ENCODE measurements at places on chromosomes 12 and 14. TPM values are rescaled to one million over a fixed set of nuclear protein-coding genes. Genes with fewer than 3 reads are reported as not detected.

GRCh38 chr14:70838076-70838475 lies 28.8 kb upstream of the MAP3K9 start:
- DNase-seq = peak; percentile 53

DNA sequence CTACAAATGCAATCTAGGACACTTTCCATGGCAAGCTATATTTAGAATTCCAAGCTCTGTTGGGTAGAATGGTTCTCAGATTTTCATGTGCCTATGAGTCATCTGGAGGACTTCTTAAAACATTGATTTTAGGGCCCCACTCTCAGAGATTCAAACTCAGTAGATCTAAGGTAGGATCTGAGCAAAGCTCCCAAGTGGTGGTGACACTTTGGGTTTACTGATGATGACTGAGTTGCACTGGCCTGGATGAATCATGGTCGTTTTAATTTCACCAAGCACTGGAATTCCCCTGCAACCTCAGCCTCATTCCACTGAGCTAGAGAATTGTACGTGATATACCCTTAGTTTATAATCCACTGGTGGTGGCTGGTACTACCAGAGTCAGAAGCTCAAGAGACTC lies 86.5 kb downstream of the PPM1H start:
- DNase-seq = no peak

DNA sequence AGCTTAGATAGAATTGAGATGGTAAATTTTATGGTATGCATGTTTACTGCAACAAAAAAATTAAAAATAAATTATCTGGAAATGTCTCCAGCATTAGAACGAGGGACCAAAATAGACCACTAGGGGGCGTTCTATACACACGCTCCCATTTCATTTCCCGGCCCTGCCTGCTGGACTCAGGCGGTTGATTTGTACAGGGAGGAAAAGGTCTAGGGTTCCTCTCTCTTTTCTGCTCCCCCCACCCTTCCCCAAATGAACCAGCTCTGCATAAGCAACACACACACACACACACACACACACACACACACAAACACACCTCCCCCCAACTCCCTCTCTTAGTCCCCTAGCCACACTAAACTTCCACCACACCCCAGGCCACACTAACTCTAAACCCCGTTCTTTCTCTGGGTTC lies 7.8 kb upstream of the DTX1 start:
- DNase-seq = peak; percentile 76

GRCh38 chr12:108101605-108102175 lies 27.4 kb upstream of the WSCD2 start:
- DNase-seq = no peak

DNA sequence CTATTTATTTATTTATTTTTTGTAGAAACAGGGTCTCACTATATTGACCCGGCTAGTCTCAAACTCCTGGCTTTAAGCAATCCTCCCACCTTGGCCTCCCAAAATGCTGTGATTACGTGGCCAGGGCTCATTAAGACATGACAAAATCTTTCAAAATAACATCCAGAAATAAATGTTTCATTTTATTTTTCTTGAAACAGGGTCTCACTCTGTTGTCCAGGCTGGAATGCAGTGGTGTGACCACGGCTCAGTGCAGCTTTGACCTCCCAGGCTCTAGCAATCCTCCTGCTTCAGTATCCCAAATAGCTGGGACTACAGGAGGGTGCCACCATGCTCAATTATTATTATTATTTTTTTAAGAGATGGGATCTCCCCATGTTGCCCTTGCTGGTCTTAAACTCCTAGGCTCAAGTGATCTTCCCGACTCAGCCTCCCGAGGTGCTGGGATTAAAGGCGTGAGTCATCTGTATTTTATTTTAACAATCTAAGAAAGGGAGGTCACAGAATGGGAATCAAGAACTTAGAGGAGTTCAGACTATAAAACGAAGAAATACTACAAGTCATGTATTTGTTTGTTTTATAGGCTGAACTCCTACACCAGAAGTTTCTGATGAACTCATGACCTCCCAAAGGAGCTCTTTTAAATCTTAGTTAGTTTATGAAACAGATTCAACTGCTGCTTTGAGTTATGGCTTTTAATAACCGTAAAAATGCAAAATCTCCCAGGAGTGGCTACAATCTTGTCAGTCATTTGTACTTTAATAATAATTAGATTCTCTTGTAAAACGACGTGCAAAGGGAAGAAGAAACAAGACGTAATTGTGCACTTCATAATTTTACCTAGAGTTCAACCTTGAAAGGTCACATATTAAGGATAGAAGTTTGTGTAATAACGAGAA lies 2.1 kb upstream of the TMEM263 start:
- no peak for DNase-seq

GRCh38 chr12:18368594-18368993 lies 107.3 kb downstream of the PIK3C2G start:
- DNase-seq = no peak

- no peak for DNase-seq
Measured at GRCh38 chr14:37150414-37150813, 22.0 kb downstream of the SLC25A21 start.

- no peak for DNase-seq
Measured at GRCh38 chr14:30445011-30445793, 113.8 kb upstream of the G2E3 start.

GRCh38 chr14:90991690-90992443 lies 68.6 kb downstream of the RPS6KA5 start:
- no peak for DNase-seq

GRCh38 chr12:28456934-28457710 lies 266.9 kb downstream of the CCDC91 start:
- no peak for DNase-seq

DNA sequence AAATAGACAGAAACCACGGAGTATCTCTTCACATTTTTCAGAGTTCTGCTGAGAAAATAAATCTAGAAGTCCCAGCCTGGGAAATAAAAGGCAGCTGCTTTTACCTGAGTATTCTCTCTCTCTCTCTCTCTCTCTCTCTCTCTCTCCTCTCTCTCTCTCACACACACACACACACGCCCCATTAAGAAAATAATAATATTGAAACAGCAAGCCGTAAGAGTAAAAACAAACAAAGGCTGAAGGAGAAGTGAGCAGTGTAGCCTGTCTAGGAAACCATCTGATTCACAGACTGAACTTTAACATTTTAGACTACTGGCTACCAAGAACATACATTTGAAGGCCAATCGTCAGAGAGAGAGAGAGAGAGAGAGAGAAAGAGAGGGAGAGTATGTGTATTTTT lies 8.4 kb downstream of the PTHLH start:
- DNase-seq = no peak

GRCh38 chr14:39603942-39604341 lies 171.7 kb upstream of the FBXO33 start:
- no peak for DNase-seq

DNA sequence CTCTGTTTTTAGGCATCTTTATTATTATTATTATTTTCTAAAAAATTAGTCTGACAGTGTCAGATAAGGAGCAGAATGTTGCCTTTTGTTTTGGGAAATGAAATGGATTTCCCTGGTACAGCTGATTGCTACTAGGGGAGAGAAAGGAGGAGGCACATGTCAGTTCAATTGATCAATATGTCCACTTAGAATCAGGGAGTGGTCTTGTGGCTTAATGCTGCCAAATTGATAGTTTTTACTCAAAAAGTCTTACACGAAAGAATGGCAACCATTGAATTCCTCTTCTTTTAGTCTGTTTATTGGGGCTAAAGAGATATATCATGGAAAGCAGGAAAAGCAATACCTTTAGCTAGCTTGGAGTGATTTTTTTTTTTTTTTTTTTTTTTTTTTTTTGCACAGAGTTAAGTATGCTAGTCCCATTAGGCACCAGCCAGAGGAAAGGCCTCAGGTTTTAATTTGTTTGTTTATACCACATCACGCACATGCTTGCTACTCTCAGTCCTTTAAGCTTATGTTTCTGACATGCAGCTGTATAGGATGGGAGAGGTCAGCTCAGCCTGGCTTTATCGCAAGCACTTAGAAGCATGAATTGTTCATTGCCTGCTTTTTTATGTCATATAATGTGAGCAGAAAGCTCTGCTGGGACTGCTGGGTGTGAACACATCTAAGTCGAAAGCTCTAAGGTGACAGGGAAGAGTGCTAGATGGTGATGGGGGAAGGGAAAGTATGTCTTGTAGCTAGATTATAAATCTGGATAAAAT lies 1.4 kb downstream of the AKAP6 start:
- no peak for DNase-seq

DNA sequence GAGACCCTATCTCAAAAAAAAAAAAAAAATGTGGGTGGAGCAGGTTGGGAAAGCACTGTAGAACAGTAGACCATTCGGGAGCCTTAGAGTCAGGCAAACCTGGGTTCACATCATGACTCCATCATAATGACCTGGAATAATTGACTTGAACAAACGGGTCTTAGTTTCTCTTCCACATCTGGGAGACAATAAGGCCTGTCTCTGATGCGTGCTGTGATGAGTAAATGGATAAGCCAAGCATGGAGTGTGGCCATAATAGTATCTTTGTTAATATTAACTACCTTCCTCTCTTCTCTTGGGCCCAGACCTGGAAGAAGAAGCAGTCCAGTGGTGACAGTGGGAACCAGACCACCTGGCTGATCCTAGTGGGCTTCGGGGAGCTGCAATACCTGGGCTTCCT lies 54.5 kb downstream of the KANSL2 start:
- no peak for DNase-seq

DNA sequence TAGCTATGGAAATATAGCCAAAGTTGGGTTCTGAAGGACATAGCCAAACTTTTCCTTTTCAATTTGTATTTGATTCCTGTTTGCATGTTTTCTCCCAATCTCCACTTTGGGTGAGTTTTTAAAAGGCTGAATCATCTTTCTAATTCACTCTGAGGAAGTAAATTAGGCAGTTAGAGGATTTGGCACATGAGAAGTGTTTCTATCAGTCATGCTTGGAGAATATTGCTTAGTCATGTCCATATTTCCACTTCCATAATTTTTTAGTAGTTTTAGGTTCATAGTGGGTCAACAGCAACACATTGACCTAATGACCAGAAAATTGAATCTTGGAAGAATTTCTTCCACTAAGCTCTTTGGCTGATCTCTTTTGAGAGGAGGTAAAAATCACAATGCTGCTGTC lies 21.8 kb downstream of the IRAK3 start:
- no peak for DNase-seq

DNA sequence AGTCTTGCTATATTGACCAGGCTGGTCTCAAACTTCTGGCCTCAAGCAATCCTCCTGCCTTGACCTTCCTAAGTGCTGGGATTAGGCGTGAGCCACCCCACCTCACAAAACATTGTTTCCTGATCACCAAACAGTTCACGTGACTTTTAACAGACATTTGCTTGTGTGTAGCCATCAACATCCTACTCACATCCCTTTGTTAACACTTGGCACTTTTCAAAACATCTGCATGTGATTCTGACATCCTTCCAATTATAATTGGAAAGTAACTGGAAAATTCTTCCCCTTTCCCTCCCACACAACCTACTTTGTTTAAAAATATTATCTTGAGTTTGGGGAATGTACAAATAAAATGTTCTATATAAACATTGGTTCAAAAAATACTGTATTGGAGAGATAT lies 317.9 kb downstream of the PCNX1 start:
- DNase-seq = no peak

- no peak for DNase-seq
Measured at GRCh38 chr12:90098132-90098779, 389.6 kb upstream of the ATP2B1 start.

DNA sequence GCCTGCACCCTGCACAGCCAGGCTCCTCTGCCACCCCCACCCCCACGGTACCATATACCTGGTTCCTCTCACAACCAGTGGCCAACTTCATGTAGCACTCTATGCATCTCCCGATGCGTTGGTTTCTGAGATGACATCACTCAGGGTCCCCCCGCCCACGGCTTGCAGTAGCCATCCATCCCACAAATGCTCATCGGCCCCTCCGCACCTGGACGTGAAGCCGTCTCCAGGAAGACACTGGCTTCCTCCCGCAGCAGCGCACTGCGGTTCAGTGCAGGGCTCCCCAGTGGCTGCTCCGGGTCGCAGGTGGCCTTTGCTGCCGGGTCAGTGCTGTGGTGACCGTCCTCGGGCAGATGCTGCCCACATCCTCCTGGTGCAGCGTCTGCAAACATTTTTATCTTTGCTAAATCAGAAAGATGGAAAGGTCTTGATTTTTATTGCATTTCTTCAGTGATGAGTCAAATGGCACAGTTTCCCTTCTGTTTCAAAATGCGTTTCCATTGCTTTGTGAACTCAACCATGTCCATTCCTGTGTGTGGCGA lies 27.5 kb upstream of the MMP17 start:
- no peak for DNase-seq

DNA sequence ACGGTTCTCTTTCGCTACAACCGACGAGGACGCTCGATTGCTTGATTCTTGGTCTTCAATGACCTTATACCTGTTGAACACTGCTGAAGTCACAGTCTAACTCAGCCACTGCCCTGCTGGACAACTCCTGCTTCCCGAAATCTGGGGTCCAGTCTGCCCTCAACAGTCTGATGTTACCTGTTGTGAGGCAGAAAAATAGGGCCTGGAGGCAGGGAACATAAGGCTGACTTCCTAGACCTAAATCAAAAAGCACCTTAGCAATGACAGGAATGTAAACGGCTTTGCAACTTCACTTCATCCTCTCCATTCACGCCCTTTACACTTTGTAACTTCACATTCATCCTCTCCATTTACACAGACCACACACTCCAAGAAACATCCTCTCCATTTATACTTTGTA lies 597 bp upstream of the GLTP start:
- no peak for DNase-seq

GRCh38 chr14:104602933-104603325 lies 1.6 kb downstream of the TMEM179 start:
- no peak for DNase-seq

Gene EID3
- 3.9 TPM for total RNA-seq

Gene MYF6
- total RNA-seq = not detected

Gene SERPINA9
- not detected for total RNA-seq

Gene CMKLR1
- total RNA-seq = 8.4 TPM

Gene KCNMB4
- 3.1 TPM for total RNA-seq

Gene ZDHHC22
- total RNA-seq = 0.09 TPM

Gene CCDC177
- total RNA-seq = not detected

Gene PTGER2
- total RNA-seq = 3.9 TPM

Gene P2RX2
- not detected for total RNA-seq

Gene HCAR3
- total RNA-seq = not detected

Measured in mucosa of gallbladder (tissue), 1 donor.